Inflammatory macrophage treated with lipopolysaccharide for 1 hour (primary cell): ENCODE measurements at places on chromosomes 12 and 14.
A peak's percentile ranks its signal among the peaks of the same experiment; 100 is the strongest.

- DNase-seq: no peak
Measured at GRCh38 chr12:111033281-111034082, 113.1 kb upstream of the MYL2 start.

GRCh38 chr14:104031384-104031783 lies 54.1 kb upstream of the ASPG start:
- no peak for DNase-seq

DNA sequence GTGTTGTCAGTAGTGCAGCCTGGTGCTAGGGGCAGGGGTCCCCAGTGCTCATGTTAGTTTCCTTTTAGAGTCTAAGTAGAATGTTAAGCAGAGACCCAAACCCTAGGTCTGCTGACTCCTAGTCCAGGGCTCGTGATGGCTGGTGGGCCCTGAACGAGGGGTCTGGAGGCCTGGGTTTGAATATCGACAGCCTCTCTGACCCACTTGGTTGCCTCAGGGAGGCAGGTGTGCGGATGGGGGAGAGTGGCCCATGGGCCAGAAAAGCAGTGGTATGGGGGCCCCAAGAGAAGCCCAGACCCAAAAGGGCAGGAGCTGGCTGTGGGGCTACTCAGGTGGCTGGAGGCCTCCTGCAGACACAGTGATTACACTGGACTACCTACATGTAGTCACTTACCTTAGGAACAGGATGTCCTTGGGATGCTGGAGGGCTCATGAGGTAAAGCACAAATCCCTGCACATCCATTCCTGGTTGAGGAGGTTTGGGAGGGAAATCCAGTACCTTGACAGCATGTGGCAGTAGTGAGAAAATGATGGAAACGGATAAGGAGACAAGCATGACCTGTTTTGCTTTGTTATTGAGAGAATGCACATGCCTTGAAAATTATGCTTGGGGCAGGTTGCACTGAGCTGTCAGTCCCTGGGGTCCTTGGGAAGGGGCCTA lies 1.7 kb upstream of the SLC25A29 start:
- DNase-seq: no peak

DNA sequence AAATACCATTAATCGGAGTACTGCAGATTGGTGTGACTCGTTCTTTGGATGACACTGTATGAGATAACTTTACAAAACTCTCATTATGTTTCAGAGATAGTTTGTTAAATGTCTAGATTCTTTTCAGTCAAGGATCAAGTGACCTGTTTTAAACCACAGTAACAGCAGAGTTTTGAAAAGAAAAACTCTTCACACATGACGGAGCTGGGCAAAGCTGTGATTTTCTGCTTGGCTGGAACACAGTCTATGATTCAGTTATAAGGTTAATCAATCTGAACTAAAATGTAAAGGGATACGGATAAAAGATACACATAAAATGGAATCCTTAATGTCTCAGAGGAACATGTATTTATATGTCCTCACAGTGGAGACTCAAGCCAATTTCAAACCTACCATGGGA lies 573.2 kb downstream of the PRKD1 start:
- no peak for DNase-seq

DNA sequence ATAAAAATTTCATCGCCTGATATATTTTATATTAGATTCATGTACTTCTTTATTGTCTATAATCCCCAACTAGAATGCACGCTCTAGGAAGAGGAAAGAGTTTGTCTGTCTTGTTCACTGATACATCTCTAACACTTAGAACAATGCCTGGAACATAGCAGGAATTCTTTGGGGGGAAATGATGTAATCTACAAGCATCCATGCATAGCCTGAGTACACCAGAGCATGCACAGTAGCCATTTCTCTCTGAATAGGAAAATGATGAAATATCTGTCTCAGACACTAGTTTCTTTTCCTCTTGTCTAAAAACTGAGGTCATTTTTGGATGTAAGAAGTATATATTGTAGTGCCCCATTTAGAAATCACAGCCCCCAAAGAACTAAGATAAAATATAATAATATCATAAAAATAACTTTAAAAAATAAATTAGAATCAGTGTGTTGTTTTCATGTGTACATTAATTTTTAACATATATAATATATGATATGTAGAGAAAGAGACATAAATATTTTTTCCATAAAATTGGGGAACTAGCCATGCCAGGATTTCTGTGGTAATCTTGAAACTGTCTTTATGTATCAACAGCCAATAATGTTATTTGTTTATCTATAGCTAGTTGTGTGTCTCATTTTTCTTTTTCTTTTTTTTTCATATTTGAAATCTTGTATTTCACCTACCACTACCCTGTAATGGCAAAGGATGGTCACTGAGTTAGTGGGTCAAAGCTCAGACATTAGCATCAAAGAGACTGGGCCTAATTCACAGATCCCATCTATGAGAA lies 155.6 kb upstream of the TMCC3 start:
- DNase-seq: peak; percentile 20

- DNase-seq: peak; percentile 88
Measured at GRCh38 chr12:108734200-108734906, 3.0 kb upstream of the CORO1C start.

- DNase-seq: peak; percentile 63
Measured at GRCh38 chr14:81269100-81269978, 48.6 kb upstream of the GTF2A1 start.

DNA sequence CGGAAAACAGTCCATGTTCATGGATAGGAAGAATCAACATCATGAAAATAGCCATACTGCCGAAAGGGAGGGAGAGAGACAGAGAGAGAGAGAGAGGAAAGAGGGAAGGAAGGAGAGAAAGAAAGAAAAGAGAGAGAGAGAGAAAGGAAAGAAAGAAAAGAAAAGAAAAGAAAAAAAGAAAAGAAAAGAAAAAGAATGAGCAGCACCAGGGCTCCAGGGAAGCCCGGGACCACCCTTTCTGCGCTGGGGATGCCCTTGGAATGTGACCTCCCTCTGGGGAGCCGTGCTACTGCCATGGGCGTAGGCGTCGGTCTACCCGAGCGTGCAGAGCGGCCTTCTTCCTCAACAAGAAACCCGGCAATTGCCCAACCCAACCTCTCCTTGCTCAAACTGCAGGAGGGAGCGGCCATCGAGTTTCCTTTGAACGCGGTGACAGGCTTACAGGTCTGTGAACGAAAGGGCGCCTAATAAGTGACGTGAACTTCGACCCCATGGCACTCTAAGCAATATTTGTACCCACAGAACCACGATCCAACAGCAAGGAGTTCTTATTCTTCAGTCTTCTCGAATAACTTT lies 16.9 kb downstream of the OR6S1 start:
- peak; percentile 88 for DNase-seq
